BE2C (cell line): ENCODE measurements at places on chromosomes 6 and 20.

DNA sequence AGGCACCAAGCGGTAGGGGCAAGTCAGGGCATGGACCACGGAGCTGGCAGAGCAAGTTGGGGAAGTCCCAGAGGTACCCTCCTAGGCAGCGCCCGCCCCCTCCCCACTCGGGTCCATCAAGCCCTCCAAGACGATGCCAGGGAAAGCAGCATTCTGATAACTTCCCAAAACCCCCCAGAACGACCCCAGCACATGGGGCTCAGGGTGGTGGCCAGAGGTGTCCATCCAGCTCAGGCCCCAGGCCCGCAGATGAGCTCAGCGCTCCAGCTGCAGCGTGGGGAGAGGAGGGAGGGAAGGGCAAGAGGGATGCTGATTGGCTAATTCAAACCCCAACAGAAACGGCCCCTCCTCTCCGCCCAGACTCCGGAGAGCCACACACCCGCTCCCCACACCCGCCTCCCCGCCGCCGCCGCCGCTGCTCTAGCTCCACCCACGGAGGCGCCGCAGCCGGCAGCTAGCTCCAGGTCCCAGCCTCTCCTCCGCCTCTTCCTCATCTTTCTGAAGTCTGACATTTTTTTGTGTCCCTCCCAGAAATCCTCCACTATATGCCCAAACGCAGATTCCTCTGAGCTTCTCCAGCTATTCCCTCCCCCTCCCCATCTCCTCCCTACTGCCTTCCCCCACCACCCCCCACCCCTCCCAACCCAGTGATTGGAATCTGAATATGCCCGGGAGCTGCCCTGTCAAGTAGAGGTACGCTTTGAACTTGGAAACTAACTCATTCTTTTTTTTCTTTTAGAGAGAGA is 40.3 kb upstream of the TLDC2 start:
- peak; percentile 97 for DNase-seq

DNA sequence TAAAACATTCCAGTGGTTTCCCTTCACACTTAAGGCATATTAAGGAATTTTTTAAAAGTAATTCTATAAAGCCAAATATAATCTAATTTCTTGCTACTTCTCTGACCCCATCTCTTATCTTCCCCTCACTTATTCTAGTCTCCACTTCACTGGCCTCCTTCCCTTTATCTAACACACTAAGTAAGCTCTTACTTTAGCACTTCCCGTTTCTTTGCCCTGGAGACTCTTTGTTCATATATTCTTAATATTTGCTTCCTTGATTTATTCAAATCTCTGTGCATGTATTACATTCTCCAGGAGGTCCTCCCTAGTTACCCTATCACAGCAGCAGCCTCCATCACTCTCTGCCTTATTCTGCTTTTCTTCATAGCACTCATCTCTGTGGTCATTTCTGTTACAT is 20.3 kb downstream of the GTPBP2 start:
- DNase-seq: no peak

GRCh38 chr6:83086751-83087150 is 19.3 kb downstream of the DOP1A start:
- DNase-seq: no peak

- no peak for DNase-seq
These were observed 72.7 kb downstream of the NFATC2 start for GRCh38 chr20:51469578-51470498.

GRCh38 chr6:88370127-88370710 is 204.1 kb upstream of the CNR1 start:
- DNase-seq: no peak

DNA sequence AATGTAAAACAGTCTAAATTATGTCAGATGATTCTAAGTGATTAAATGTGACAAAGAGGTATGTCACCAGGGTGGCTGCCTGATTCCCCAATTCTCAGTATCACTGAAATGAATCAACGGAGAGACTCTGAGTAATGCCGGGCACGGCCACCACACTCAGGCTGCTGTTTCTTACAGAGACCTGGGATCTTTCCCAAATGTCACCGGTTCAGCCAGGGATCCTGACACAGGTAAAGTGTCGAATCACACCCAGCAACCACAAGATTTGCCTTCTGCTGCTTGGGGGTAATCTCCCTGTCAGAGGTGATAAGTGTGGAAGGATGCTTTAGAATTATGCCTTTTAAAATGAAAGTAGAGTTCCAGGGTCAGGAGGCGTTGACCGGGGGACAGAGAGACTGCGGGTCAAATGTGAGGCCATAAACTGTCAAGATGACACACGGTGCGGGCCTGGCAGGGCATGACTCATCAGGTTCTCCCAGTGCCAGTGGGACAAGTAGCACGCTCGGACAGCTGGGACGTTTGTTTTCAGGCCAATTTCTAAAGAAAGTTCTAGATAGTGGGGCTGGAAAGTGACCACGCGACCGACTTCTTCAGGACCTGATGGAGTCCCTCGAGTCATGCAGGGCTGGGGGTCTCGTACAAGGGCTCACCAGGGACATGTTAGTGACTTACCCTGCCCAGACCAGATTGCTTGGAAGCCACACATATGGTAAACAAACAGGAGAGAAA is 48.9 kb downstream of the PRDM1 start:
- DNase-seq: no peak

GRCh38 chr6:152661776-152662175 is 24.6 kb upstream of the SYNE1 start:
- no peak for DNase-seq

GRCh38 chr6:166861304-166861703 is 95.0 kb downstream of the RNASET2 start:
- DNase-seq: no peak

DNA sequence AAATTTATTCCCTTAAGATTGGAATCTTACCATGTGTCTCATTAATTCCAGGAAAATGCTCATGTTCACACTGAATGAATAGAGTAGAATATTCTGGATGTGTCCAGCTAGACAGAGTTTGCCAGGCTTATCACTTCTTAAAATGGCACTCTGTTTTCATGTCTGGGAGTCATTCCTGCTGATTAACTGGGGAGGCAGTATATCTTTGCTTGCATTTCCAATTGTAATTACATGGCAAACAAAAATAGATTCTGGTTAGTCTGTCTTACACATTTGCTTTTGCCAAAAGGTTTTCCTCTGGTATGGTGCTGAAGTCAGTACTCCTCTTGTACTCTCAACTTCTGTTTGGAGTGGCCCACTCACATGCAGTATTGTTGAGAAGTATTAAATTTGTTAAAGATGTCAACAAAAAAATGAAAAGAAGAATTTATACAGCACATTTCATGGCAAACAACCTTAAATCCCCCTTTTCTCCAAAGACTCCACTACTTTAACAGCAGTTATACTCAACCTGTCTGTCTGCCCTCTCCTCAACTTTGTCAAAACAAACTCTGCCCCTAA is 70.2 kb downstream of the TENT5A start:
- no peak for DNase-seq

GRCh38 chr20:44422083-44422482 is 53.6 kb upstream of the TTPAL start:
- no peak for DNase-seq

DNA sequence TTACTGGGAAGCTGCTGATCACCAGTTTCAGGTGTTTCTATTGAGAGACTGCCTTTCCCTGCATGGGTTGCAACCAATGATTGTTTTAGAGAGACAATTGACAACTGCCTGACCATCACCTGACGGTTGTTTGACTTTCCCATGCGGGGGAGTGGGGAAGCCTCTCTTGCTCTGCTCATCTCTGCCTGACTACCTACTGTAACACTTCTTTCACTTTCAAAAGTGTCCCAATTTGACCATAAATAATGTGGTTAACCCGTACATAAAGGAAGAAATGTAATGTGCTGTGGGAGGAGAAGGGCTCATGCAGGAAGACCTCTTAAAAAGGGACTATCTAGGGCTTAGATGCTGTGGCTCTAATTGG is 122.1 kb upstream of the PHACTR1 start:
- no peak for DNase-seq

DNA sequence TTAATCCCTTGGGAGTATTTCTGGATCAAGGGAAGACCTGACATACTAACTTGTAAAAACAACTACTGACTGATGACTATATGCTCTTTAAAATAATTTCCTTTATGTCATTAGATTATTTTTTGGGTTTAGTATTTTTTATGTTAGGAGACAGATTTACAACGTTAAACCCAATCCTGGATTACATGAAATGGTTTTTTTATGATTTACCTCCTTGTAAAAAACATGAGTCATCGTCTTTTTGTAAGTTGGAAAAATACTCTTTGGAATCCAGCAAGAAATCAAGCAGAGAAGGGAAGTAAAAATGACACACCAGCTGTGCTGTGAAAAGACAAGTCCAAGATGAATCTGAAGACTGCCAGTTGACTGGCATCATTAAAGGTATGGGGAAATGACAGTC is 6.7 kb downstream of the STK4 start:
- no peak for DNase-seq

GRCh38 chr6:32883789-32884188 is 29.8 kb downstream of the PSMB9 start:
- no peak for DNase-seq

DNA sequence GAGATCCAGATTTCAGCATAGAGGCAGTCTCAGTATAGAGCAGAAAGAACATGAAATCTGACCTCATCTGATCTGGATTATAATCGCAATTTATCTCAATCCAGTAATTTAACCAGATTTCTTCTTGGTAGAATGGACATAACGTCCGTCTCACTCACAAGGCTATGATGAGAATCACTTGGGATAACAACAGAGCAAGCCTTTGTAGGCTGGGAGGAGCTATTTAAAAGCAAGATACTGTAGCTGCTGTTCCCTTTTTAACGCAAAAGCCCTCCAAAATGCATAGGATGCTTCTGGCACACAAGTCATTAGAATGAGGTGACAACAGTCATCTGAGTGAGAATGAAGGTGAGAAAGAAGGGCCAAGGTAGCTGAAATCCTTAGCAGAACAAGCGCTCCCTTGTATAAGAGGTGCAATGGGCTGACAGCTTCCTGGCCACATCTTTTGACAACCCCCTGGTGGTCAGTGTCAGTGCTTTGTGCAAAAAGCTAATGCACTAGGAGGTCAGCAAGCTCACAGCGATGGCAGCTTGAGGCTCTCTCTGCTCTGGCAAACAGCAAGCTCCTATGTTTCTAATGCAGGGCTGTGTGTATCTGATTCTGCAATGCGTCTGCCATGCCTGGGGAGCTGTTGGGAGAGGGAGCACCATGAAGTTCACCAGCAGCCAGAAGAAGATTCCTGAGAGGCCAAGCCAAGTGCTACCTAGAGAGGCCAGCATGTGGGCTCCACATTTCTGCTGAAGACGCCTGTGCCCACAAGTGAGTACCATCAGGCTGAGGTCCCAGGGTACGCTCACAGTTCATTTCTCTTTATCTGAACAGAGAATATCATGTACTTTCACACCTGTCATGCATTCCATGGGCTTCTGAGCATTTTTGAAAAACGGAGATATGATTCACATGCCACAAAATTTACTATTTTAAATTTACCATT is 16.2 kb downstream of the METTL24 start:
- DNase-seq: peak; percentile 64

DNA sequence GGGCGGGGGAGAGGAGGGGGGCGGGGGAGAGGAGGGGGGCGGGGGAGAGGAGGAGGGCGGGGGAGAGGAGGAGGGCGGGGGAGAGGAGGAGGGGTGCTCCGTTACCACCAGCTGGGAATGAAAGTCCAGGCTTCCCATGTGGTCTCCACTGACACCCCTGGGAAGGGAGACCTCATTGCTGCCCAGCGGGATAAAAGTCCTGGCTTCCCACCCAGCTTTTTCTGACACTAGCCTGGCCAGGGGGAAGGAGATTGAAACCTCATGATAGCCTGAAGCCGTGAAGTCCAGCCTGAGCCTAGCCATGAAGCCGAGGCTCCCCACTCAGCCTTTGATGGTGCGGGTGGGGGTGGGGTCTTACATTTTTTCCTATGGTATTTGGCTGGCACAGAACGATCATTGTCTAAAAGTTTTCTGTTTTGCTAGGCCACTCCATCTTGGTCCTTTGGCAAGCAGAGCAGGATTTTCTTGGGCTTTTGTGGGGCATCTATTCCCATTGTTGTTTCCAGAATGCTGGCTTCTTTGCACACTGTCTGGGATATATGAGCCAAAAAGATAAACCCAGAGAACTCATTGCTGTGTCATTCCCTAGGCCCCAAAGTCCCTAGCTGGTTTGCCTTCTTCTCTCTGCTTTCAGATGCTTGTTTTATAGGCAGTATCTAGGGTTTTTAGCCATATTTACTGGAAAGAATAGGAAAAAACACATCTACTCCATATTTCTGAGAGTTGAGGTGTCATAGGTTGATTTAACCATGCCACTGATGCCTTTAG is 67.9 kb upstream of the RNF24 start:
- DNase-seq: no peak

DNA sequence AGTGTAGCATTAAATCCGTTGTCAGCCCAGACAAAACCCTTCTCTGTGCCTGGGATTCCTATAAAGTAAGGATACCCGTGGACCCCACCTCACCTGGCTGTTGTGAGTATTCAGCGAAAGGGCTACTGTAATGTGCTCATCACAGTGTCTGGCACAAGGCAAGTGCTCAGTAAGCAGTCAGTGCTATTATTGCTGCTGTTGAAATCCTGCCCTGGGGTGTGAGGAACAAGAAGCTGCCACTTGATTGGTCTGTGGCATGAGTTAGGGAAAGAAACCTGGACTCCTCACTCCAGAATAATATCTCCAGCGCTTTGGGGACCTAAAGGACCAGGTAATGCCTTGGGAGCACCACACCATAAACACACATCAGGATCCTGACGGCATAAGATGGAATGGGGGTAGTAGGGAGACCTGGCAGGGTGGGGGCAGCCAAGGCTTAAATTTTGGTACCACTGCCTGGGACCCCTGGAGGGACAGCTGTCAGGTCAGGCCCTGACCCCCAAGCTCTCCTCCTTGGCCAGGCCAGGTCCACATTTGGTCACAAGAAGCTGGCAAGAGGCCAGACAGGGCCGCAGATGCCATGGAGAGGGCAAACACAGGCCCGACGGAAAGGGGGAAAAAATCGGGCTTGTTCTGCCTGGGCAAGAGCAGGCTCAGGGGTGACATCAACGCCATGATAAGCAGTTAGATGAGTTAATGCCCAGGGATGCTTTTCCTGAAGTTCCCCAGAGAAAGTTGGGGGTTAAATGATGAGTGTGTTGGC is 66.5 kb downstream of the MRPL14 start:
- no peak for DNase-seq

DNA sequence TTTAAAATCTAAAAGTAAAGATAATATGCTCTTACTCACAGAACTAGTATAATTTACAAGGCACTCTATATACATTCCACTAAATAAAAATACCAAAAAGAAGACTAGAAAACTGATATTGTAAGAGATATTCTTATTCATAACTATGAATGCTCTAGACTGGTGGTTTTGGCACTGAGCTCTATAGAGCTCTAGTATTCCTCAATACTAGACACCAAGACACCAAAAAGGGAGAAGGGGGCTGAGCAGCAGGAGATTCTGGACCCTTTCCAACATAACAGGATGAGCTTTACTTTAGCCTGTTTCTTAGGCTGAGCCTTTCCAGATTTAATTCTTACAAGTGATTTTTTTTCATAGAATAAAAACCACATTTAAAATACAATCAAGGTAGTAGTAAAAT is 173.6 kb downstream of the COL21A1 start:
- no peak for DNase-seq

GRCh38 chr6:14521141-14521540 is 403.6 kb downstream of the CD83 start:
- DNase-seq: no peak
